ENCODE measurements at places on chromosomes 7 and 10.

DNA sequence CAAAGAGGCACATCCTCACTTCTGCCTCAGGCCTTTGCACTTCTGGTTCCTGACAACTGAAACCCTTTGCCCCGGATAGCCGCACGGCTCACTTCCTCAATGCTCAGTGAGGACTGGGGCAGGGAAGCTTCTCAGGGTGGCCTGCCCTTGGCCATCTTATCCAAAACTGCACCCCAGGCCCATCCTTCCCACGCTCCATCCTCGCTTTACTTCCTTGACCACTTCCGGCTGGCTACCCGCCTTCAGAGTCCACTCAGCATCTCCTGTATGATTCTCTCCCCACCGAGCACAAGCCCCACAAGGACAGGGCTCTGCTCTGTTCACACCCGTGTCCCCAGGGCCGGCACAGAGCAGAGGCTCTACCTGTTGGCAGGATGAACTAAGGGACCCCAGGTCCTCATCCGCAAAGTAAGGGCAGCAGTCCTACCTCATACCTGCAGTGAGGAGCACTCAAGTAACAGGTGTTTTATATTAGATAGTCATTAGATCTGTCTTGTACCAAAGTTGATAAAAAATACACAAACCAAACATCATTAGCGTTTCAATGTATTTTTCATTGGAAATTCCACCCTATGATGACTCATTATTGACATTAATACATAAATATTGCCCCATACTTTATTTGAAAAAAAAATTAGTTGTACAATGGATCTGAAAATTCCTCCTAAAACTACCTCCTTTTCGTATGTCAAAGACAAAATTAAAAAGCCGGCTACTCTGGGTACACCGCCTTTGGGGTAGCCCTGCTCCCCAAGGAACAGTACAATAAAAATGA is 35.0 kb downstream of the GNA12 start:
- no peak for DNase-seq

DNA sequence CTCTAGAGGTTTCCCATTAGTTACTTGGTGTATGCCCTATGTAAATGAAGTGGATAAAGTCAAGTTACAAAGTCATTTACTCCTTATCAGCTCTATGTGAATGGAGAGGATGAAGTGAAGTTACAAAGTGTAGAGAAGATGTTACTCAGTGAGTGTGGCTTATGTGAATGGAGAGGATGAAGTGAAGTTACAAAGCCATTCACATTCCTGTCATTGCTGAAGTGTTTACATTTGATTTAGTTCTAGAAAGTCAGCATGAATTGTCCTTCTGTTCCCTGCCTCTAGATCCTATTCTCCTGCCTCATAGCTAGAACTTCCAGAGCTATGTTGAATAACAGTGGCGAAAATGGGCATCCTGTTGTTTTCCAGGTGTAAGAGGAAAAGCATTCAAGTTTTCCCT is 880.1 kb downstream of the DNAJB9 start:
- DNase-seq = no peak

- DNase-seq = no peak
These were observed 164.2 kb downstream of the RAPGEF5 start for GRCh38 chr7:22192801-22193200.

DNA sequence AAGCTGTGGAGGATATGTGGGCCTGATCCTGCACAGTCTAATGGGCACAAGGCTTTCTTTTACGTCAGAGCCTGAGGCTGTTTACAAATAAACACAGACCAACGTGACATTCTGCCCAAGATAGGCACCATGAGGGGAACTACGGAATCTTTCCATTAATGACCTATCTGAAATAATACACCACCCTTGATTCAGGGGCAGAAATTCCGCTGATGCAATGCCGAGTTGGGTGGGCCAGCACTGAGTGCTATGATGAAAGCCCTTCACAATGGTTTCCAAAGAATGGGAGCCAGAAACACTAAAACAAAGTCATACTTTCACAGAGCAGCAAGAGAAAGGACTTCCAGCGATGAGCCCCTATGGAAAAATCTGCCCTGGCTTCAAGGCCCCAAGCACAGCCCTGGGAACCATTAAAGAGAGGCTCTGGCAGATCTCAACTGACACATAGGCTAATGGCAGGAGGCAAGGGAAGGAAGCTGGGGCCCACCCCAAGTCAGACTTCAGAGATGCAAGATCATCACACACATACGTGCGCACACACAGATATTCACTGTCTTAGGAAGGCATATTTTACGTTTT is 72.2 kb upstream of the DLX6 start:
- no peak for DNase-seq

- no peak for DNase-seq
These were observed 527.3 kb upstream of the GHITM start for GRCh38 chr10:83612050-83612449.

DNA sequence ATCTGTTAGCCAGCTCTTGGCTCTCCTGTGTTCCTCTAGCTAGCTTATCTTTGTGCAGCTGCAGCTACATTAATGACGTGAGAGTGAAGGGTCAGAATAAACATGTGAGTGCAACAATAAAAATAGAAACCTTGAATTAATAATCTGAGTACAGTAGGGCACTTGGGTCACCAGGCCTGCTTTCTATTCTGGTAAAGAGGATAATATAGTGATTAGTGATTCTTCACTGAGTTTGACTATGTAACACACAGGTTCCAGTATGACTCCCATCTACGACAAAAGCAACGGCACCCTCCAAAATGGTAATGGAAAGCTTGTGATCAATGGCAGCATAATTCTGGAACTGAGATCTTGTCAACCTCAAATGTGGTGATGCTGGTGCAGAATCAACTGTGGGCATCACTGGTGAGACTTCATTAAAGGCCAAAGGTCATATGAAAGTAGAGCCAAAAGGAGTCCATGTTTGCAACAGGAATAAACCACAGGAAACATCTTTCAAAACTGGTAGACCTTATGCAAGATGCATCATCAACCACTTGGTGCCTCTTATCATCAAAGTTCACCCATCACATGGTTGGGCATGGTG is 77.6 kb downstream of the NRBF2 start:
- peak; percentile 56 for DNase-seq

- DNase-seq = no peak
These were observed 394.3 kb downstream of the DNAJB6 start for GRCh38 chr7:157731126-157731525.

DNA sequence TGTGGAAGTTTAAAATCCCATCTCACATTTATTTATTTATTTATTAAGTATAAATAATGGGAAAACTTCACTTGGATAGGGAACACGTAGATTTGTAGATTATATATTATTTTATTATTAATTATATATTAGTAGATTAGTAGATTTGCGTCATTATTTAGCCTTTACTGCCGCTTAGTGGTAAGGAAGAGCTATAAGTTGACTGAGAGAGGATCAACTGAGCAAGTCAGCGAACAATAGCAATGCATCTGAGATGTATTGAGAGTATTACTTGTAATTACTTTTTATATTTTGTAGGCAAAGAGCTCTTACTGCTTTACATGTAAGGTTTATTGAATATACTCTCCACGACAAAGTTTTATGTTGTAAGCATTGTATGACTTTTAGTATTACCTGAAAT is 244.5 kb upstream of the ANKRD30A start:
- DNase-seq = no peak

DNA sequence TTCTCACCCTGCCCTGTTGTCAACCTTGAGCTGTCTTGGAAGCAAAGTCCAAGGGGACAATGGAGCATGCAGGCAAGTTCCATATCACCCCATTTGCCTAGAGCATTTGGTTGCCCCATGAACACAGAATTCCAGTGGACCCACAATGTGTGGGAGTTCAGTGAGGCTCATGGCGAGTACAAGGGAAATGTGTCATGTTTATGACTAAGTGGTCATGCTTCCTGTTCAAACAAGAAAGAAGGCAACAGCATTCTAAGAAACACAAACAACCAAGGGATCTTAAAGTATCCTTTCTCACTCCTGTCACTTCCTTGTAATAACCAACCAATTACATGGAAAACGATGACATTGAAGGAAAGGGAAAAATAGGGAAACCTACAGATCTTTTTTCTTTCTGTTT is 513.0 kb downstream of the INHBA start:
- DNase-seq = no peak

- DNase-seq = no peak
These were observed 69.5 kb upstream of the CUX1 start for GRCh38 chr7:101747879-101748345.

- no peak for DNase-seq
These were observed 994 bp upstream of the MAGI2 start for GRCh38 chr7:79454361-79454960.

GRCh38 chr10:78170026-78170475 is 136.4 kb downstream of the RPS24 start:
- no peak for DNase-seq

DNA sequence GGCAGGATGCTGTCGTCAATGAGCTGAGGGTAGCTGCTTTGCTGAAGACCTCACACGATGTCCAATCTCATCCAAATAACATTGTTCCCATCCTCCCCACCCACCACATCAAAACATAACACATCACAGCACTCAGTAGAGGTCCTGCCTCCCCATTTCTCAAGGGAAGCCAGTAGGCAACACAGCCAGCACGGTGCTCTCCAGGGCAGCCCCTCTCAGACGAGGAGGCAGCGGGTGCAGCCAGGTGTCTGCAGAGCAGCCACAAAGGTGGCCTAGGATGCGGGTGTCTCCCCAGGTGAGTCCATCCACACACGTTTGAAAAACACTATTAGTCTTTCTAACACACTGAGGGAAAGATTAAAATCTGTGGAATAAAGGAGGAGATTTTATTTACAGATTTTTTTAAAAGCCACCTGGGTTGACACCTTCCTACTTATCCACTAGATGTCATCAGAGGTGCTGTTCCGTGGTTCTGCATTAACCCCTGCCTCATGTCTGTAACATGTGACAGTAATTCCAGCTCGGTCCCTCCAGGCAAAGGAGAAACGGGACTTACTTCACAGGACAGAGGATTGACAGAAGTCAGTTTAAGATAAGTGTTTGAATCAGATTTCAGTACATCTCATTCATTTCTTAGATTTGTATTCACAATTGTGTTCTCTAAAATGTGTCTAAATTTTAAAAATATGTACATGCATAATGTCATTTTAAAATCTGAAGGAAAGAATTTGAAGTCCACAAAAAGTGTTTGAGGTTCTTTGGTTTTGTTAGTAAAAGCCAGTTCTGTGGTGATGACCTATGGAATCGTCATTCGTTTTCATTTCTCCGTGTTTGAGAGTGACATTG is 68.0 kb downstream of the LANCL2 start:
- DNase-seq = peak; percentile 47

GRCh38 chr7:113321201-113321600 is 202.8 kb upstream of the SMIM30 start:
- no peak for DNase-seq

GRCh38 chr7:16465469-16466361 is at the start of gene SOSTDC1:
Gene SOSTDC1 (minus strand): TSS chr7:16465738. CDS start chr7:16465668, 70 bp downstream.
- no peak for DNase-seq

All from activated CD4-positive, alpha-beta T cell treated with anti-CD3 and anti-CD28 coated beads, Interleukin-2, Interleukin-6, amounts not matched to agents 100 ng/mL and 50 ng/mL, durations not matched to agents 16 hours and 8 hours (primary cell).